Psoas muscle (tissue), 8 donors: ENCODE measurements at places on chromosomes 13 and 19. TPM values are rescaled to one million over a fixed set of nuclear protein-coding genes. Genes with fewer than 3 reads are reported as not detected.

CDC37 gene
- 234 TPM for polyA plus RNA-seq

CAPNS1 gene
- polyA plus RNA-seq, result 484 TPM

RFPL4AL1 gene
- polyA plus RNA-seq, result not detected

KIR3DL1 gene
- not detected for polyA plus RNA-seq

FLT1 gene
- 10.7 TPM for polyA plus RNA-seq
